Activated naive CD4-positive, alpha-beta T cell treated with anti-CD3 and anti-CD28 coated beads for 36 hours (primary cell): ENCODE measurements at places on chromosomes 6 and 20.
A peak's percentile ranks its signal among the peaks of the same experiment; 100 is the strongest.

GRCh38 chr6:659716-660581, 3.0 kb upstream of the HUS1B start:
- peak; percentile 33 for DNase-seq

DNA sequence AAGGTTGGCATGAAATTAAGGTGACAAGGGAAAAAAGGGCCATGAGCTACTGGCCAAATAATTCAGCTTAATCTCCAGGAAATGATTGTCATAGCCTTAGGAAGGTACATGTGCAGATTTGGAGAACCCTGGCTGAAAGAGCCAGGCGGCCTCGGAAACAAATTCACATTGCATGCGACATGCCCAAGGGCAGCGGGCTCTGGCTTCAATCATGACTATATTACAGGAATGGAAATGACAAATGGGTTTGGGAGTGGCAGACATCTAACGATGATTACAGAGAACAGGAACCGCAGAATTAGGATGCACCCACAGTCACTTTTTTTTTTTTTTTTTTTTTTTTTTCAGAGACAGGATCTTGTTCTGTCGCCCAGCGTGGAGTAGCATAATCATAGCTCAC, 112.4 kb upstream of the SALL4 start:
- no peak for DNase-seq

DNA sequence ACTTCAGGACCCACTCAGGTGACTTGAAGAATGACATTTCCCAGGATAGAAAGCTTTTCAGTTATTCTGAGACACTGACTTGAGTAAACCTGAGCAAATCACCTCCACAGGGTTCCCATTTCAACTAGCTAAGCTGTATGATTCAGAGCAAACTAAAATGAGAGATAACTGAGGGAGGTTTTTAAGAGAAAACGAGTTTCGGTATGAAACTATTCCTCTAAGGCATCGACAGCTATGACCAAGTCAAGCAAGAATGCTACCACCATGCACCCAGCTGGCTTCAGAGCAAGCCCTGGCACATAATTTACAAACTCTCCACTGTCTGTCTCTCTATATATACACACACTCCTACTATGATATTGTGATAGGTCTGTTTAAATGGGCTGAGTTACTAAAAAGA, 75.4 kb downstream of the PERP start:
- no peak for DNase-seq

DNA sequence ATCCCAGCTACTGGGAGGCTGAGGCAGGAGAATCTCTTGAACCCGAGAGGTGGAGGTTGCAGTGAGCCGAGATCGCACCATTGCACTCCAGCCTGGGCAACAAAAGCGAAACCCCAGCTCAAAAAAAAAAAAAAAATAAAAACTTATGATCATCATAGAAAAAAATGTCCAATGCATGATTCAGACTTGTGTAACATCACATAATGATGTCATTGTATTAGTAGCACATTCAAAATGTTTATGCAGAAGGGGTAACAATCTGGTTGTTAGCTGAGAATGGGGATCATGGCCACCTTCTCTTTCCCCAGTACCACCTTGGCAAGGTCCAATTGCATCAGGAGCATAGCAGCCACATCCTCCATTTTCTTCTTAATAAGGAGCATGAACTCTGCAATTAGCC, 137.6 kb upstream of the MARCKS start:
- DNase-seq, result no peak

DNA sequence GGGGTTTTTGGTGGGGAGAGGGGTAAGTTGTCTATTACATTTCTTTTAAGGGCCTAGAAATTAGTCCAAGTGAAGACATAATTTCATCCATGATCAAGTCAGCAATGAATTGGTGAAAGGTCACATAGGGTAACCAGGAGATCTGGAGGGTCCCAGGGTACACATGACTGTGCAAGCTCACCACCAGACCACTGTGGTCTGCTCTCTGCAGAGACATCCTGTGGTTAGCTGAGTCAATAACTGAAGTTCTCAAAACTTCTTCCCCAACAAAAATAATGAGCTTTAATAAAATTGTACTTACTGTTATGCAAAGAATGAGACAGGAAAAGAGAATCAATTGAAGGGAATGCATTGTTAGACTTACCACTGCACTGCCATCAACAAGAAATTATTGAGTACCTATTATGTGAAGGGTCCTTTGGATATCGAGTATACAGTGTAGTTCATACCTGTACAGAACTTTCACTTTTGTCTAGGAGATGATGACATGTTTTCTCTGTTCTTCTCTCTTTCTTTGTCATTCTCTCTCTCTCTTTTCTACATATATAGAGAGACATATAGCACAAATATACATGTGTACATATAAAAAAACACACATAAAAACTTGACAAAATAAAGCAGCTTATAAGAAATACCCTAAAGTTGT, 209.8 kb downstream of the GJA1 start:
- DNase-seq, result peak; percentile 6
